CD14-positive monocyte (primary cell): ENCODE measurements at places on chromosomes 2 and 18.

DNA sequence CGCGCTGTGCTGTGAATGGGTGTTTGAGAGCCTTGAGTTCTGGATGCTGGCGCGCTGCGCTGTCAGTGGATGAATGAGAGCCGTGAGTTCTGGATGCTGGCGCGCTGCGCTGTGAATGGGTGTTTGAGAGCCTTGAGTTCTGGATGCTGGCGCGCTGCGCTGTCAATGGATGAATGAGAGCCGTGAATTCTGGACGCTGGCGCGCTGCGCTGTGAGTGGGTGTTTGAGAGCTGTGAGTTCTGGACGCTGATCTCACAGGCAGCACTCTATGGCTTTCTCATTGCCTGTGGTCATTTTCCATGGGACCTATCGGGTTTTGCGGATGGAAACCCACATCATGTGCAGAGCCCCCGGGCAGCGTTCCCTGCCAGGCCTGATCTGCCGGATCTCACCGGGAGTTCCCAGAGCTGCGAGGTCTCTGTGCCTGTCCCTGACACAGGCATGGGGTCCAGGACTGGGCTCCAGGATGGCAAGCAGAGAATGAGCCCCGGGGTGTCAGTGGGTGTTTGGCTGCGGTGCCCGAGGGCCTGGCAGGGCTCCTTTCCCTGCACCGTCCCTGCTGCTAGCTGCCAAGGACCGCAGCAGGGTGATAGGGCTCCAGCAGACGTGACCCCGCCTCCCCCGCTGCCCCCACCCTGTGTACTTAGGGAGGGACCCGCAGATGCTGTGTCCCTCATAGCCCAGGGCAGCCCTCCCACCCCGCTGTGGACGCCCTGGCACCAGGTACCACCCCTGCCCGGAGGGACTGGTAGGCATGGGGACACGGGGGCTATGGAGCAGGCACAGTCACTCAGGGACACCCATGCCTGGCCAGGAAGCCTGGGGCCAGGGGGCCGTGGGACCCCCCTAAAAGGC, 9.7 kb downstream of the PDCD1 start:
- no peak for DNase-seq

DNA sequence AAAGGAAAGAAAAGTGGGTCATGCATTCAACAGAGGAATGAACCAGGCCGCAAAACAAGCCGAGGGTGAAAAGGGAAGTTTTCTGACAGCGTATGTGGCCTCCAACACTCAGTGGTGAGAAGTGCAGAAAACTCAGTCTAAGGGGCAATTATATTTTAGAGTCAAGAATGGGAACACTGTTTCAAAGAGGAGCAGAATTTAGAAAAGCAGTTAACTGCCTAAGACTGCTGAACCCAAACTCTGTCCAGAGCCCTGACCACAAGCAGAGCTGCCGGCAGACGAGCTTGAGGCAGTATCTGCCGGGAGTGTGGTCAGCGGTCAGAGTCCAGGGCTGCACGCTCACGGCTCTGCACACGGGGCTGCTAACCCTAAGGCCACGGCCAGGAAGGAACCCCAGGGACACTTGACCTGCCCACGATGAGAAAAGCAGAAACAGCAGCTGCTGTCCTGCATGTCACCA, 347.0 kb upstream of the ID2 start:
- DNase-seq = peak; percentile 31

DNA sequence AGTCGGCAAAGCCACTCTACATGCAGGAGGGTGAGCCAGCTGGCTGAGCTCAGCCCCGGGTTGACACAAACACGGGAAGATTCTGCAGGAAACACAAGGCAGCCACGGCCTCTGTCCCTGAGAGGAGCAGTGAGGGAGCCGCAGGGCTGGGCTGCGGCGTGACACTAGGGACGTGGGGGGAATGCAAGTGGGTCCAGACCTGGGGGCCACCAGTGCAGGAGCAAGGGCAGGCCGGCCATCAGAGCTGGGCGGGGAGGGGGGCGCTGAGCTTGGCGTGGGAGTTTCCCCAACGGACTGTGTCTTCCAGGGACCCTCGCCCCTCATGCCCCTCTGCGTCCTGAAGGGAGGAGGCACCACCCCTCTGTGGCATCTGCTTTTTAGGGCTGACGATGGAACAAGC, 12.0 kb upstream of the C1QL2 start:
- no peak for DNase-seq

DNA sequence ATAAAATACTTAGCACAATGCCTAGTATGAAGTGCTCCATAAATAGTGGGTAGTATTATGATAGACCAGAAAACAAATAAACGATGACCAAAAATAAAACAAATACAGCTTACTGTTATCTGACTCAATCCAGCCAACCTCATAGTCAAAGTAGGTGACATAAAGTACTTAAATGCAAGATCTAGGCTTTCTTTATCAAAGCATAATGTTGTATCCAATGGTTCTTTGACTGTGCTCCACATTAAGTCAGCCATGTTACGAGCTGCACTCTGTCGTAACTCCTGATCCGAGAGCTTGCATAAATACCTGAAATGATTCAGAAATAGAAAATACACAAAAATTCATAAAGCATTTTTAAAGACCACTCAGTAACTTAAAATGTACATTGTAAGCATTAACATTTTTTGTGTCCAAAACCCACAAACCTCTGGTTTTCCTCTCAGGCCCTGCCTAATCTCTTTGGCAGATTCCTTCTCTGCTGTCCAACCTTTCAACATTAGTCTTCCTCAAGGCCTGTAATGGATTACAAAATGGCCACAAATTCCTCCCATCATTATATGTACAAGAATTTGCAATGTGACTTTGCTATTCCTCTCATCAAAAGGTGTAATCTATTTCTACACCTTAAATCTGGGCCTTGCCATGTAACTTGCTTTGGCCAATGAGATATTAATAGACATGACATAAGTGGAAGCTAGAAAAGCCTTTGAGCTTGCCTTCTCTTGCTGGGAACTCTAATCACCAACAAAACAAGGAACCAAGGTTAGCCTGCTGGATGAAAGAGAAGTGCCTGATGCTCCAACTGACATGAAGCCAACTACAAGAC, 90.6 kb downstream of the USP34 start:
- no peak for DNase-seq

DNA sequence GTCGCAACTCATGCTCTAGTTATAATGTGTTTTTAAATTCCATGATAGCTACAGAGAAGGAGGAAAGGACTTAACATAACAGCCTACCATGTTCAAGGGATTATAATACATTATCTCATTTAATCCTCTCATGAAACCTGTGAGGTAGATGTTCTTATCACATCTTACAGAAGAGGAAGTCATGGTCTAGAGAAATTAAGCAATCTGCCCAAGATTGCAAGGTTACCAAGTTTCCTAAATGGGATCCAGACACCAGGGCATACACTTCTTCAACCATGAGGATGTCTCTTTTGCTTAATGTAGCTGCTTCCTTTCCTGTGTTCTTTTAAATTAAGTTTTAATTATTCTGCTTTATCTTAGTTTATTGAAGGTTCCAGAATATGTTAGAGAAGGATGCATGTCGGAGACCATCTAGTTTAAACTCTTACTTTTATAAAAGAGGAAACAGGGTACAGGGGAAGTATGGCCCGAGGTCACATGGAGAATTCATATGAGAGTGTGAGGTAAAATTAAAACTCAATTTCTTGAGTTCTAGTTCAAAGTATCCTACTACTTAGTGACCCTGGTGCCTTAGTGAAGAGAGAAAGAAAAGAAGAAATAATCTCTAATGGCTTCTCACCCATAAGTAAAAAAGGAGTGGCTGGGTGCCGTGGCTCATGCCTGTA, 3.6 kb upstream of the IL1A start:
- peak; percentile 54 for DNase-seq

DNA sequence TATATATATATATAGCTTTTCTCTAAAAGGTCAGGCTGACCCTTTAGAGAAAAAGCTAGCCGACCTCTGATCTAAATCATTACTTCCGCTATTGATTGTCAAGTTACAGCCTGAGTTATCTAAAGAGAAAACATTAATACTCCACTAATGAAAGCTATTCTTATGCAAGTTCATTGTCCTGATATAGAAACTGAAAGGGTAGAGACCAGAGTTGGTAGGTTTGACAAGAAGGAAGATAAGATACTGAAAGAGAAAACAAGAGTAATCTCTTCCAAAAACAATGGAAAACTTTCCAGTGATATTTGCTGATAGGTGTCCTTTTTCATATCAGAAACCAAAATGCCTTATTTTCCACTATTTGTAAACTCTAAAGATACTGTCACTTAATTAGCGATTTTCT, 62.8 kb upstream of the SLC39A10 start:
- no peak for DNase-seq

DNA sequence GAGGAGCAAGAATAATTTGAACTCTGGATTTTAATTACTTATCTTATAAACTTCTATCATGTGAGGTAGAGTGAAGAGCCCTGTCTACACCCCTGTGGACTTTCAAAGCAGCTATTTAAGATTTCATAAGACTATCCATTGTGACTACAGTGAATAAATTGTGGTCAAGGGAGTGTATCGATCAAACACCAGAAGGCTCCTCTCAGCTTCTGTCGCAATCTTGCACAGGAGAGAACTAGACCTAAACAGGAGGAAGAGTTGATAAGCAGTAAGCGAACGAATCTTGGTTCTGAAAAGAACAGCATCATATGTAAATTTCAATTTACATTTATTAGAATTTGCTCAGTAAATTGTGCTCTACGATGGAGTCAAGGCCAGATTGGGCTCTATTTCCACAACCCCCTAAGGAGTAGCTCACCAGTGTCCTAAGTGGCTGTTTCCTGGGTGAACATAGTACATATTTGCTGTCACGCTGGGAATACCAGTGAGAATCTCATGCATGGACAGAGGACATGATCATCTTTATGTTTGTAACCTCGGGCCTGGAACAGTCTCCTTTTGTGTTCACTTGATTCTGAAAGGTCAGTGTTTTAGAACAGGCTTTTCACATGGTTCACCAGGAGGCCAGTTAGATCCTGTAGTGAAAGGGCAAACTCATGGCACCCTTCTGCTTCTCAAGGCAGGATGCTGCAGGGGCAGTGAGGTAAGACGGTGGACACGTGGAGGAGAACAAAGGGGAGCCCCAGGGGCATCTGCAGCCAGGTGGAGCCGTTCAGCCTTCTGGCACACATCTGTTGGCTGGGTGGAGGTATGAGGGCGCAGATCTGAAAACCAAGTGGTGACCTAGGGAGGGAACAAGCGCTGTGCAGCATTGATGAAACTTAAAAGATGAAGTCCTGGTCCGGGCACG, 33.3 kb downstream of the NPAS2 start:
- DNase-seq = no peak

DNA sequence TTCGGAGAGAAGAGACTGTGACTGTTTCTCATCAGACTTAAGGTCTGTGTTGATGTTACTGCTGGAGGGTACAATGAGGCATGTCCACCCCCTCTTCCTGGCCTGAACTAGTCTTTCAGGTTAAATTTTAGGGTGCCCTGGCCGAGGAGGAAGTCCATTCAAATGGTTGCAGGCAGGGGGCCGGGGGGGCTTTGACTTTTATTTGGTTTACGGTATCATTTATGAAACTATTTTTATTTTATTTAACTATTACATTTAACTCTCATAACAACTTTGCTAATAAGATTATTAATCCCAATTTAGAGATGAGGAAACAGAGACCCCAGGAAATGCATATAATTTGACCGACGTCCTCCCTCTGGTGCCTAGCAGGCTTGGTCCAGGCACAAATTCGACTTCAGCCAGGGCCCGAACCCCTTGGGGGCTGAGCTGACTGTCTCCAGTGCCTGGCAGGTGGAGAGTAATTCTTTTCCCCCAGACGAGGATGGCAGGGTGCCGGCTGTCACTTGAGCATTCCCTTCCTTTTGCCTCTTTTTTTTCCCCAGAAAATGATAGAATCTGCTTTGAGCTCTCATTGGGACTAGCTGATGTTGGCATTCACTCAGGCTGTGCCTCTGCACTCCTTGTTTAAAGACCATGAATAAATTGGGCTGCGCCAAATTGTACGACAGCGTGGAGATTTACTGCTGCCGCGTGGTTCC, 255.3 kb upstream of the SALL3 start:
- no peak for DNase-seq

DNA sequence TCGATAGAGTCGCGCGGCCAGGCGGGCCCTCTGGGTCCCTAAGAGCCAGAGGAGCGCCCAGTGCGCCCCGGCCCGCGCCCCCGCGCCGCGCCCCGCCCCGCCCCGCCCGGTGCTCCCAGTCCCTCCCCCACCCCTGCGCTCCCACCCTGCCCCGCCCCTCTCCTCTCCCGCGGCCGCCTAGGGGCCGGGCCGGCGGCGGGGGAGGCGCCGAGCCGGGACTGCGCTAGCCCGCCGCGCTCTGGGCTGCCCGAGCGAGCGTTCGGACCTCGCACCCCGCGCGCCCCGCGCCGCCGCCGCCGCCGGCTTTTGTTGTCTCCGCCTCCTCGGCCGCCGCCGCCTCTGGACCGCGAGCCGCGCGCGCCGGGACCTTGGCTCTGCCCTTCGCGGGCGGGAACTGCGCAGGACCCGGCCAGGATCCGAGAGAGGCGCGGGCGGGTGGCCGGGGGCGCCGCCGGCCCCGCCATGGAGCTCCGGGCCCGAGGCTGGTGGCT, at the start of gene GPC1:
TSS of gene GPC1 (plus strand) at position 207 of the 491 bp plus-strand sequence. CDS start at position 463, 256 bp downstream.
- DNase-seq = no peak

DNA sequence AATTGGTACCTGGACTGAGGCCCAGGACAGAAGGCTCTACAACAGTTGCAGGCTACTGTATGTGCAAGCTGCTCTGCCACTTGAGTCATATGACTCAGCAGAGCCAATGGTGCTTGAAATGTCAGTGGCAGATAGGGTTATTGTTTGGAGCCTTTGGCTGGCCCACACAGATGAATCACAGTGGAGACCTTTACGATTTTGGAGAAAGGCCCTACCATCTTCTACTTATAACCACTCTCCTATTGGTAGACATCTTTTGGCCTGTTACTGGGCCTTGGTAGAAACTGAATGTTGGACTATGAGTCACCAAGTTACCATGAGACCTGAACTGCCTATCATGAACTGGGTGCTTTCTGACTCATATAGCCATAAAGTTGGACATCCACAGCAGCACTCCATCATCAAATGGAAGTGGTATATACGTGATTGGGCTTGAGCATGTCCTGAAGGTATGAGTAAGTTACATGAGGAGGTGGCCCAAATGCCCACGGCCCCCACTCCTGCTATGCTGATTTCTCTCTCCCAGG, 88.9 kb upstream of the NRXN1 start:
- DNase-seq = no peak

- no peak for DNase-seq
These were observed 251.3 kb upstream of the PXDN start for GRCh38 chr2:1995584-1995983.

DNA sequence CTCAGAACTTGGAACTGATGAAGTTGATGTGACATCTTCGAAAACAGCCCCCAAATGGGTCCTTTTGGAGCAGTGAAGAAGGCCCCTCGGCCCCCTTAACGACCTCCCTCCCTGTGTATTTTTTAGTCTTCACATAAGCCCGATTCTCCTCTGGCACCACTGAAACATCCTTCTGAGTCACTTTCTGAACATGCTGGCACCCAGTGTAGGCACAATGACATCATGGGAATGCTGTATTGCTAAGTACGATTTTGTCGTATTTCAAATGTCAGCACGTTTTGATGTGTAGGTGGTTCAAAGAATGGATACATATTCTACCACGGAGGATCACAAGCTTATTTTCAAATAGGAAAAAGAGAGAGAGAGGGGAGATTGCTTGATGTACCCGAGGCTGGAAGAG, 111.7 kb upstream of the RIOK3 start:
- DNase-seq = no peak

GRCh38 chr18:35691625-35692024, 110.1 kb downstream of the GALNT1 start:
- DNase-seq = no peak
